Progenitor cell of endocrine pancreas (in vitro differentiated cells): ENCODE measurements at places on chromosomes 5 and 9.

DNA sequence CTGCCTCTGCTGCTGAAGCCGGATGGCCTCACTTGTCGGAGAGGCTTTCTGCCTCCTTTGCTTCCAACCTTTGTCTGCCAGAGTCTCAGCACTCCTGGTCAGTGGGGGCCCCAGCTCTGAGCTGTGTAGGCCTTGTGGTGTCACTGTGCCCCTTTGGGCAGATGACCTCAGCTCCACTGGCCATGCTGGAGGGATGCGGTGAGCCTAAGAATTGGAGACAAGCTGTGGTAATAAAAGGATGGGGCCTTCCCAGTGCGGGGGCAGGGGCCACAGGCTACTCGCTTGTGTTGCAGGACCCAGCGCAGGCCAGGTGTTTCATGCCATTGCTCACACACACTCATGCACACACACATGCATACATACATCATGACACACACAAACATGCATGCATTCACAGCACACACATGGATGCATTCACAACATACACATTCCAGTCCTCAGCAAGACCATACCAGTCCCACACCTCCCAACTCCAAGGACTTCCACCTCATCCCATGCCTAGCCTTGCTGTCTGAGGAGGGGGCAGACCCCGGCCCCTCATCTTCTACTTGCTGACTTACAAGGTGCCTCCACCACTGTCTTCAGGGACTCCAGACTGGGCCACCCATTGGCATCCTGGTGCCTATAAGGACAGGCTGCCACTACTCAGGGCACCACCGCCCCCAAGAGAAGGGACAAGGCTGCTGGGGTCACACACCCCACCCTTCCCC, 237.7 kb downstream of the SYK start:
- DNase-seq: no peak

- peak; percentile 89 for DNase-seq
These were observed at the start of gene RNF14 for GRCh38 chr5:141968914-141969608. Gene RNF14, plus strand, starts transcription at chr5:141969105. Its CDS starts 4,484 bp downstream, at chr5:141973589.

GRCh38 chr5:73392775-73393174, 55.8 kb downstream of the FOXD1 start:
- no peak for DNase-seq

DNA sequence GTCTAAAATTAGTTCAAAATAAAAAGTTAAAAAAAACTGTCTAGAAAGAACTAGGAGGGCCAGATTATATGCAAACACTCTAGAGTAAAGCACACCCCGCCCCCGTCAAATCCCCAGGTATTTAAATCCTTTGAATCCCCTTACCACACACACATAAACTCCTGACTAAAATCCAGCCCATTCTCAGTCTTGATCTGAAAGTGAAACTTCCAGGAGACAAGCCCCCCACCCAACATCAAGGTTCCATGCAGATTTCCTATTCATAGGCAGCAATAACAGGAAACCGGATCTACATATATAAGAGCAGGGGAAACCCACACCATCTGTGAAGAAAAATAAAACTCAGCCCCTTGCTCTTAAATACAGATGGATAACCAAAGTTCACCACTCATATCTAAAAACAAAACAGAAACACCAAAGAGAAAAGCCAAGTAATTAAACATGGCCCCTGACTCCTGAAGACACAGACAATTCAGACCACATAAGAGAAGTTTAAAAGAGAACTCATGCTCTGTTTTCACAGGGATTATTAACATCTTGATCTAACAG, 42.3 kb downstream of the MARCHF3 start:
- no peak for DNase-seq

- no peak for DNase-seq
These were observed 420.9 kb downstream of the SPOCK1 start for GRCh38 chr5:137078171-137078665.

DNA sequence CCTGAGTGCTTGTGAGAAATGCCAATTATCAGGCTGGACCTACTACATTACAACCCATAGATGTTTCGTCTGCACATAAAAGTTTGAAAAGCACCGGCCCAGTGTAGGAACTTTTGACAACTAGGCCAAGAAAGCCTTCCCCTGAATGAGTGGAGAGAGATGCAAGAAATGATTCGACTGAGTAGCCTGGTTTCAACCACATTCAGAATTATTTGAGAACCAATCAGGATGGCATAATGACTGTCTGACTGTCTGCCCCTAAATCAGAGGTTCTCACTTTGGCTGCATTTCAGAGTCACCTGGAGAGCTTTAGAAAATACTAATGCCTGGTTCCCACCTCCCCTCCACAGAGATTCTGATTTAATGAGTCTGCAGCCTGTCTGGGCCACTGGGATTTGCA, 61.1 kb downstream of the FRMD3 start:
- no peak for DNase-seq

DNA sequence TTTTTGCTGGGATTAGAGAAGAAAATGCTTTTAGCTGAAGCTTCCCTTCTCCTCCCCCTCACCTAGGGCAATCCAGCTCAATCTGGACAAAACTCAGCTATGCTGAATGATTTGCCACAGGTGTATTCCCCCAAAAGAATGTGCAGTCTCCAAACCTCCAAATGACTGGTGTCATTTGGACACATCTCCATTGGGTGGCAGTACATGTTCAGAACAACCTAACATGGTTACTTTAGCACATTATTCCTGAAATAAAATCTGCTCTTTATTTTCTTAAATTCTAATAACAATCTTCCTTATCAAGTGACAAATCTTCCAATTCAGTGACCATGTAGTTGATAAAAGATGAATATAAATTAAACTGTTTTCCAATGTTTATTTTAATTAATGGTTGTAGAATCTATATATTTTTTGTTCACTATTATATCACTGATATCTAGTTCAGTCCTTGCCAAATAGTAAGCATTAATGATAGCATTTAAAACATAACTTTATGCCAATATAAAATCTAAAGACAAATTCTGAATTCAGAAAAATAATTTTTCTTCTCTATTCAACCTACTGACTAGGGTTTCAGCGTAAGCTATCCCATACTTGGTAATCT, 61.3 kb upstream of the MOCS2 start:
- no peak for DNase-seq

DNA sequence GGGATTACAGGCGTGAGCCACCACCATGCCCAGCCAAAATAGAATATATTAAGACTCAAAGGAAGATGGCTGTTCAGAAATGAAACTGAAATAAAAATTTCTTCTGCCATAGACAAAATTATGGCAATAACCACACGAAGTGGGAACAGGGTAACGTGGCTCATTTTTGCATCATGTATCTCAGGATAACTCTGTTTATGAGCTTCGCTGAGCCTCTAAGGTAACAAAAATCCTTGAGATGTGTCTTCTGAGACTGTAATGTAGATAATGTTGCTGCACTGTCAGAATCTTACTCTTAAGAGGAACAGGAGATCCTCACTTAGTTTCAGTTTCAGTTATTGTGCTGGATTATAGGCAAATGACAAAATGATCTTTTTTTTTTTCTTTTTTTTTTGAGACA, 153.8 kb downstream of the GOLPH3 start:
- DNase-seq: no peak

- peak; percentile 82 for DNase-seq
These were observed 53.5 kb upstream of the TJP2 start for GRCh38 chr9:69120380-69121154.

DNA sequence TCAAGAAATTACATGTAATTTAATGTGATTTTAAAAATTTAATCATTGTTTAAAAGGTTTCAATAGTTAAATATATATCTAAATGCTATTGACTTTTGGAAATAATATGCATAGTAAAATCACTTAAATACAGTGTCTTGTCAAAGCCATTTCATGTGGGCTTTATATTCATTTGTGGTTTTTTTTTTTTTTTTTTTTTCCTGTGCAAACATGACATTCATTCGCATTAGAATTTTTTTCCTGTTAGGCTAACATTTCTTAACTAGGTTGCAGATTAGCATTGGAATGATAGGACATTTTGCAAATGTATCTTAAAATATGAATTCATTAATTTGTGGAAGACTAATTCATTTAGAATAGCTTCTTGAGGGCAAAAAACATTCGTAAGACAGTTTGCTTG, 149.8 kb downstream of the PBX3 start:
- DNase-seq: no peak

- no peak for DNase-seq
These were observed 114.0 kb downstream of the KIF4B start for GRCh38 chr5:155127552-155127951.

DNA sequence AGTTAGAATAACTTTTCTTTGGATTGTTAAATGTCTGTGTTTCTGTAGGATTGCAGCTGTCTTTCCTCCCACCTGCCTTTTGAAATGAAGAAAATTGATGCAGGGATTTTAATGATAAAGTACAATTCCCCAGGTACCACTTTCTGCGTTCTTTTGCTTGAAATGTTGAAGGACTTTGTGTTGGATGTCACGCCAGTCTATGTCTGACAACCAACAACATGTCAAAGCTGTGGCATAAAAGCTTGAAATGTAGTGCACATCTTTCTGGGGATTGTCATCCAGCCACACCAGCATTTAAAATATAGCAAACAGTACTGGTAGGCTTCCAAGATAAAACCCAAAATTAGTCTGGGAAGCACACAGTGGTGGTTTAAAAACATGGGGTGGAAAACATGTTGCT, 381.4 kb downstream of the TMEM161B start:
- no peak for DNase-seq

DNA sequence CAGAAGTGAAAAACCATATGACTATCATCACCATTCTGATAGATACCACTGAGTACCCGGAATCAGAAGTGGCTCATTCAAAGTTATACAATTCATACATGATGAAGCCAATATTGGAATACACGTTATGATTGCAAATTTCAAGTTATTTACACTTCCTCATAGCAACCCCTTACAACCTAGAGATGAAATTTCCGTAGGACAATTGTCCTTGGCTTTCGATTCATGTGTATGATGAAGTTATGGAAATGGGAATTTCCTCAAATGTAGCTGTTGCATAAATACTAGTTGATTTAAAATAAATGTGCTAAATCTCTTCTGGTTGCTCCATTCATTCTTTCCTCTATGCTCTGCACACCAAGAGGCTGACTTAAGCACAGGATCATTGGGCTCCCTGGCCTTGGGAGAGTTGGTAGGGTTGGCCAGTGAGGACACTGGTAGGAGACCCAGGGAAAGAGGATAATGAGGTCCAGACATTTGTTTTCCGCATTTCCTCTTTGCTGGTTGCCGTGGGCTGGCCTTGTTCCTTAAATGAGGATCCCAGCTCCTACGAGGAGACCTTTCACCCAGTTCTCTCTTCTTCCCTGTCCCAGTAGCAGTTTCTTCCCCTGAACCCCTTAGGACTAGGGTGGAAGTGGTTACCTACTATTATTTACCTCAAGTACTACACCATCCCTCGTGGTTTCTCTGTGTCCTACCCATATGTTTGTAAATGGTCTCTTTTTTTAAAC, 90.3 kb downstream of the ZNF474 start:
- no peak for DNase-seq

- no peak for DNase-seq
These were observed 314.0 kb downstream of the ARHGEF28 start for GRCh38 chr5:73940026-73940425.

GRCh38 chr5:89981021-89981420, 428.5 kb downstream of the CETN3 start:
- DNase-seq: no peak

DNA sequence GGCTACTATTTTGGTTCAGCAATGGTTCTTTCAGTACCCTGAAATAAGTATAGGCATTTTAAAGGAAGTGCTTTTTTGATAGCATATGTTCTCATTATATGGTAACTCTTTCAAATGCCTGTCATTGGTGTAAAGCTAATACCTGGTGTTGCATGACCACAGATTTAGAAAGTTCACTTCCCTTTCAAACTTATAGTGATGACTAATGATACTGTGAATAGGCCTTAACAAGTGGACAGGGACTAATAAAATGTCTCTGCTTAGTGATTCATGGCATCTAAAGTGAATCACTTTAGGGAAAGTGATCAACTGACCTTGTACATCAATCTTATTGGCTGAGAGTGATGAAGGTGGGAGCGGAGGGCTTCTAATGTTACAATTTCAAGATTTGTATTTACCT, 21.6 kb downstream of the MRPL22 start:
- no peak for DNase-seq

GRCh38 chr5:168307022-168307421, 15.6 kb downstream of the WWC1 start:
- DNase-seq: no peak

DNA sequence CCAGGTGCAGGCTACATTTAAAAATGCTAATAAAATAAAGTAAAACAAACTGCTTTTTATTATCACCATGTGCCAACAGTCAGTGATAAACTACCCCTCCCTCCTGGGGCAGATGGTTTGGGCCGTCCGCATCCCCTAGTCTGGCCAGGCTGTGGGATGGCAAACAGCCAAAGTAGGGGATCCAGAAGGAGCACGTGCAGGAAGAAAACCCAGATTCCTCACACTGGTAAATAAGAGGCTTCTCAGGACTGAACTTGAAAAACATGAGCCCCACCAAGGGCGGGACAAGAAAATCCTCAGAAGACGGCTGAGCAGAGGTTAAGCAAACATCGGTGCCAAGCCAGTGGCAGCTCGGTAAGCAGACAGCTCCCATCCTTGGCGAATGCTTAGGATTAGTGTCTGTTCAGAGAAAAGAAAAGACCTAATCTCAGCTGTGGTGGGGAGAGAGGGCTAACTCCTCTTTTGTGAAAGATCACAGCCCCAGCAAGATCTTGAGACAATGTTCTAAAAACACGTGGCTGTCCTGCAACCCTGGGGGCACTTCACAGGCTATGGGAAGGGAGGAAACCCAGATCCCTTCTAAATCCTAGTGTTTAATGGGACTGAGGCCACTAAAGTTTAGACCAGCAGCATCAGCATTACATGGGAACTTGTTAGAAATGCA, 46.5 kb upstream of the GDNF start:
- DNase-seq: no peak

GRCh38 chr5:5278815-5279381, 138.8 kb downstream of the ADAMTS16 start:
- no peak for DNase-seq

DNA sequence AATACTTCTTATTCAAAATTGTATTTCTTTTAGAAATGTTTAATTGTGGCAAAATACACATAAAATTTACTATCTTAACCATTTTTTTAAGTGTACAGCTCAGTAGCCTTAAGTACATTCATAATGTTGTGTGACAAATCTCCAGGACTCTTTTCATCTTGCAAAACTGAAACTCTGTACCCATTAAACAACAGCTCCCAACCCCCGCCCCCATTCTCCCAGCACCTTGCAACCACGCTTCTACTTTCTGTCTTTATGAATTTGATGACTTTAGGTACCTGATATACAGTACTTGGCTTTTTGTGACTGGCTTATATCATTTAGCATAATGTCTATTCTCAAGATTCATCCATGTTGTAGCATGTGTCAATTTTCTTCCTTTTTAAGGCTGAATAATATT, 2.8 kb upstream of the IL5 start:
- DNase-seq: no peak

DNA sequence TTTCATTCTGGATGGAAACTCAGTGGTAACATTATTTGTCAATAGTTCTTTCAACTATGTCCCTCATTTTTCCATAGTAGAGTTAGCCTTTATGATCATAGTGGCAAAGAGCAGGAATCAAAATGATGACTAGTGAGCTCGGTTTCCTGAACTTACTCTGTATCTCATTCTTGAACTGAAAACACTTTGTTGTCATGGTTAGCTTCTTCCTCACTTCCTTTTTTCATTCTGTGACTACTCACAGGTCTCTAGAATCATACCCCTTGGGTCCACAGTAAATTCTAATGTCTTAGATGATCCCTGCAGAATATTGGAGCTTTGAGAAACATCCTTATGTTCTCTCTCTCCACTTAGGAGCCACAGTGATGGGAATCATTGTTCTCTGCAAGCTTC, 29.4 kb upstream of the RECK start:
- no peak for DNase-seq

- DNase-seq: no peak
These were observed 261.2 kb downstream of the AOPEP start for GRCh38 chr9:94987731-94988130.
